ENCODE measurements at places on chromosomes 6 and 20. TPM values are rescaled to one million over a fixed set of nuclear protein-coding genes. Genes with fewer than 3 reads are reported as not detected.

DNA sequence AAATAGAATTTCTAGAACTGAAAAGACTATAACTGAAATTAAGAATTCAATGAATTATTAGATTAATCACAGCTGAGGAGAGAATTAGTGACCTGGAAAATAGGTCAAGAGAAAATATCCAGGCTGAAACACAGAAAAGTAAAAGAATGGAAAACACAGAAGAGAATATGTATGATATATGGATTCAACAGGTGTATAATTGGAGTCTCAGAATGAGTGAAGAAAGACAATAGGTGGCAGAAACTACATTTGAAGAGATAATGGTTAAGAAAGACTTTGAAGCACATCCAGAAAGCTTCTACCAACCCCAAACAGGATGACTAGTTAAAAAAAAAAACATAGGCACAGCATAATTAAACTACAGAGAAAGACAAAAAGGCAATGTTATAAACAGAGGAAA lies 196.2 kb upstream of the ASCC3 start:
- no peak for DNase-seq

DNA sequence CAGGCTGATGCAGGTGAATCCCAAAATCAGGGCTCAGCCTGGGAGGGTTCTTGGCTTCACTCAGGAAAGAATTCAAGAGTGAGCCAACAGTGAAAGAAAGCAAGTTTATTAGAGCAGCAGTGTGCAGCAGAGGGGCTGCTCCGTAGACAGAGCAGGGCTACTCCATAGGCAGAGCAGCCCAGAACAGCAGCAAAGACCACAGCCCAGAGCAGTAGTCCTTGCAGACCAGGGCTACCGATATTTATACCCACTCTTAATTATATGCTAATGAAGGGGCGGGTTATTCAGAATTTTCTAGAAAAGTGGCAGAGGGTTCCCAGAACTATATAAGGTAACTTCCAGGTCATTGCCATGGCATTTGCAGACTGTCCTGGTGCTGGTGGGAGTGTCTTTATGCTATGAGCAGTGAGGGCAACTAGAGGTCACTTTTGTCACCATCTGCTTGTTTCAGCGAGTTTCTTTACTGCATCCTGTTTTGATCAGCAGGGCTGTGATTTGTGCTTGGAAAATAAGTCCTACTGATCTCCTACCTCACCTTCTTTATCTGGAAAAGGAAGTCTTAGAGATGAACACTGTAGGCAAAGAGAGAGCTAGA lies 39.8 kb upstream of the PTPN1 start:
- no peak for DNase-seq

DNA sequence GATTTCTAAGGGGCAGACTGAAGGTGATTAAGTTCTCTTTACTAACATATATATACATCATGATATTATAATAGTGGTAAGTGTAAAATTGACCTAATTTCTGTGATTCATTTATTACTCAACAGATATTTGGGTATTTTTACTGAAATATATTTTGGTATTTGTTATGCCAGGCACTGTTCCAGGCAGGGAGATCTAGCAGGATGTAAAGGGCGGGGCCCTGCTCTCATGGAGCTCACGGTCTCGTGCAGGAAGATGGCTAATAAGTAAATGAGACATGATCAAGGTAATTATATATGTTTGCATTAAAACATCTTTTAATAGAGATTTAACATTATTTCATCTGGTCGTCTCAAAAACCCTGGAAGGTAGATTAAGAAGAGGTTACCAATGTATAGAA lies 27.7 kb downstream of the FAM50B start:
- peak; percentile 50 for DNase-seq

DNA sequence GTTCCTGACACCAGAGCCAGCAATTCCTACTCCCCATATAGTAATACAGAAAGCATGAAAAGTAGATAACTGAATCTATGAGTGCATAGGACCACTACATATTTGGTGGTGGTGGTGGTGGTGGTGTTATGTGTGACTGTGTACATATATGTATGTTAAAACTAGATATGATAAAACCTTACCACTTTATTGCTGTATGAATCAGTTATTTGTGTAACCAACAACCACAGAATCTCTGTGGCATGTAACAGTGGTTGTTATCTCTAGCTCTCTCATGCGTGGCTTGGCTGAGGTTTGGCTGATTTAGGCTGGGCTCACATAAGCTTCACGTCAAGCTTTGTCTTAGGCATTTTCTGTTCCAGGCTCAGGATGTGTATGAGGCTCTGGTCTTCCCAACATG lies 55.7 kb downstream of the PLCB1 start:
- no peak for DNase-seq

DNA sequence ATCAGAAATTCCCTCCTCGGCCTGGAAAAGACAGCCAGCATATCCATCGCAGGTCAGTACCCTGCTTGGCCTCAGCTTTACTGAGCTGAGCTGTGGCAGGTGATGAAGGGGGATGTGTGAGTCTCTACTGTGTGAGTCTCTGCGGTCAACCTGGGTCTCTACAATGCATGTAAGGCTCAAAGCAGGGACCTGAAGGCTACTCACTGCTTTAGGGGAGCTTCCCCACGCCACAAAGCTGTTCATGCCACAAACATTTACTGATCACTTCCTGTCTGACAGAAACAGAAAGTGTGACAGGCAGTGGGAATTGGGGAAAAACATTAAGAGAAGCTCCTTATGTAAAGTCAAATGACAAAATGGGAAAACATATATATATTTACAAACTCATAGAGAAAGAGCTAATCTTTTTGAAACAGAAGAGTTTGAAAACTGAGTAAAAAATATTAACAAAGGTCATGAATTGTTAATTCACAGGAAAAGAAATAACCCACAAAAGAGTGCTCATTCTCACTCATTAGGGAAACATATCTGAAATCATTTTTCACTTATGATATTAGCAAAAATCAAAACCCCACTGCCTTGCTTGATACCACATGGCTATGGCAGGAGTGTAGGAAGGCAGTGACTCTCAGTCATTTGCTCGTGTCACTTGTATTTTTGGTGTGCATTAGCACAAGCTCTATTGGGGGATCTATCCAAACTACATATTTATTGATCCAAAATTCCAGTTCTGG lies 5.8 kb downstream of the BTN3A3 start:
- no peak for DNase-seq

DNA sequence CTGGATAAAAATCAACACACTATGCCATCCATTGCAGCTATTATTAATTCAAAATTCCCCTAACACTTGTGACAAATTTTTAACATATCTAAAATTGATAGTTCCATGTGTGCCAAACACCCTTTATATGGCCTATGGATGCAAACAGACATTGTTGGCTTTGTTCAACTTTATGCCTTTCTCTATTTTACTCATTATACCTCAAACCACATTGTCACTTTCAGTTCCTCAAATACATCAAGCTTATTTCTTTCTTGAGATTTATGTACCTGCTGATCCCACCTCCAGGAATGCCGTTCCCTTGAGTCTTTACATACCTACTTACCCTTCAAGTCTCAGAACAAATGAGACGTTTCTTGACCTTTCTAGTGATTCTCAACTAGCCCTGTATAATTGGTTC lies 193.5 kb upstream of the PLN start:
- no peak for DNase-seq

DNA sequence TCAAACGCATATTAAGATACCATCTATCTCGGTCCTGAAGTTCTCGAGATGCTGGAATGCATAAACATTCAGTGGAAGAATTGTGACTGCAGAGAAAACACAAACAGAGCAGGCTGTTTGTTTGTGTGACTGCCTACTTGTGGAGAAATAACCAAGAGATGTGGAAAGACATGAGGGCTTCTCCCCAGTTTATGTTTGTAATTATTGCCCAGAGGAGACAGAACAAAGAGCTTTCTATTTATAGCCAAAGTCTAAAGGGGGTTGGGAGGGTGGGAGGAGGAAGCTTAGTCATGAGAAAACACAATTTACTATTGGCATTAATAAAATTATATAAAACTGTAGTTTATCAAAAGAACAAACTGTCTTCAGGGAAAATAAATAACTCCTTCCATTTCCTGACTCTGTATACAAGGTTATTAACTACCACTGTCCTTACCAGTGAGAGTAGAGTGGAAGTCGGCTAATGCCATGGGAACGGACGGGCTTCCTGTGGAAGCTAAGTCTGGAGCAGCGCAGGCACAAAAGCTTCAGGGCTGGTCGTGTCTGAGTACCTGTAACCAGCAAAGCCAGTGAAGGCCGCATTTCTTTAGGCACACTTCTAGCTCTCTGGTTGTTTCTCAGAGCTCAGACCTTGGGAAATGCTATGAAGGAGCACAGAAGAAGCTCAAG lies 200.2 kb upstream of the SUPT3H start:
- no peak for DNase-seq

DNA sequence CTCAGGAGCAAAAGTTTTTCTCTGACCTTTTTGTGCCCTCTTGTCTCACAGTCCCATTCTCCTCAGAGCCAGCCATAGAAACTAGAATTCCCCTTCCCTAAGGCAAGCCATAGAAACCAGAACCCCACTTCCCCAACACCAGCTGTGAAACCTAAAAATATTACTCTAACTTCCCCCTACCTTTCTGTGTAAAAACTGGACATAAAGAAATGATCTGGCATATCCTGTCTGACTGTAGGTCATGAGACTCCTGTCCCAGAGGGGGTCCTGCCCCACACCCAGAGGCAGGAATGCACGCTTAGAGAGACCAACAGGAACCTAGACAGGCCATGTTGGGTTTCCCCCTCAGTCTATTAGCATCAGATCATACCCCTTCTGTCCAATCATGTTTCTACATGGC lies 140.6 kb upstream of the SLC22A16 start:
- no peak for DNase-seq

DNA sequence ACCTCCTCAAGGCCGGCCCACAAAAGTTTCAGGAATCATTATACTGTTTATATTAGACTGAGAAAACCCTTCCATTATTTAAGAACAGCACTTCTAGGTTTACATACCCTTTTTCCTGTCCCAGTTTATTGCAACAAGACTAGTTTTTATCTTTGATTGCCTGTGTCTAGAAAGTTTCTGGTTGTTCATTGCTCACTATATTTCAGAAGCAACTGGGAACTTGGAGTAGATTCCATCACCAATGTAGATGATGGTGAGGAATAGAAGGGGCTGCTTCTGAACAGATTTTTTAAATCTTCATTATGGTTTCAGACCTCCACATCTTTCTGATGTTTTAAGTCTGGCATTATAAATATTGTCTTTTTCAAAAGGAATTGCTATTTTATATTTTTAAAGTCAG lies 93.0 kb downstream of the BCAS1 start:
- DNase-seq = no peak

- DNase-seq = no peak
These were observed 210.0 kb upstream of the PRDM1 start for GRCh38 chr6:105875974-105876640.

DNA sequence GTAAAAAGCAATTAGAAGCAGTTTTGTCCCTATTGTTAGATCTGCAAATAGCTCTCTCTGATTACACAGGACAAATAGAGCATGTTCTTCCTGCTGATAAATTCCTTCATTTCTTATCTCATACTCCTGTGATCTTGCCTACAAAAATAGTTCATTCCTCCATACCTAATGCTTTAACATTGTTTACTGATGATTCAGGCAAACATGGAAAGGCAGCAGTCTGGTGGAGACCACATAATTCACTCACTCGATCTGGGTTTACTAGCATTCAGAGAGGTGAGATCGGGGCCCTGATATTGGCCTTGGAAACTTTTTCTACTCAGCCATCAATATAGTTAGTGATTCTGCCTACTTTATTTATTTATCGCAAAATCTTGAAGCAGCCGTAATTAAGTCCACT lies 20.2 kb downstream of the HLA-DPA1 start:
- DNase-seq = no peak

GRCh38 chr6:166763606-166764472 lies 136.8 kb upstream of the RPS6KA2 start:
- no peak for DNase-seq

GRCh38 chr20:35523298-35523888 lies 6.1 kb downstream of the C20orf173 start:
- DNase-seq = no peak

GRCh38 chr6:161694995-161695394 lies 421.1 kb upstream of the AGPAT4 start:
- no peak for DNase-seq

DNA sequence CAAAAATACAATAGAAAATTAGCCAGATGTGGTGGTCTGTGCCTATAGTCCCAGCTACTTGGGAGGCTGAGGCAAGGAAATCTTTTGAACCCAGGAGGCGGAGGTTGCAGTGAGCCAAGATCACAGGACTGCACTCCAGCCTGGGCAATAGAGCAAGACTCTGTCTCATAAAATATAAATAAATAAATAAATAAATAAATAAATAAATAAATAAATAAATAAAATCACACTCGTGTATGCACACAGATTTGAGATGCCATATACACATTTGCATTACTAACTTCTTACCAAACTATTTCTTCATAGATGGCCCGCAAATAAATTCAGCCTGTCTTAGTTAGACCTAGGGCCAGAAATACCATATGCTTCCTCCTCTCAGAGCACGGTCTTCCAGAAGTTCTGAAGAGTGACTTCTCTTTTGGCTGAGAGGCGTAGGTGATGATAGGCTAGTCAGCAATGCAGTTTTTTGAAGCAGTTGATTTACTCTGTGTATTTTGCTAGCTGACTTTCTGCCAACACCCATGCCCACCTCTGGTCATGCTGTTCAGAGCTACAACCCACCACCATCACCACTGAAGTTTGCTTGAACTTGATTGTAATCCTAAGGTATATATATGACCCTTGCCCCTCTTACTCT lies 150.1 kb downstream of the SASH1 start:
- no peak for DNase-seq

DNA sequence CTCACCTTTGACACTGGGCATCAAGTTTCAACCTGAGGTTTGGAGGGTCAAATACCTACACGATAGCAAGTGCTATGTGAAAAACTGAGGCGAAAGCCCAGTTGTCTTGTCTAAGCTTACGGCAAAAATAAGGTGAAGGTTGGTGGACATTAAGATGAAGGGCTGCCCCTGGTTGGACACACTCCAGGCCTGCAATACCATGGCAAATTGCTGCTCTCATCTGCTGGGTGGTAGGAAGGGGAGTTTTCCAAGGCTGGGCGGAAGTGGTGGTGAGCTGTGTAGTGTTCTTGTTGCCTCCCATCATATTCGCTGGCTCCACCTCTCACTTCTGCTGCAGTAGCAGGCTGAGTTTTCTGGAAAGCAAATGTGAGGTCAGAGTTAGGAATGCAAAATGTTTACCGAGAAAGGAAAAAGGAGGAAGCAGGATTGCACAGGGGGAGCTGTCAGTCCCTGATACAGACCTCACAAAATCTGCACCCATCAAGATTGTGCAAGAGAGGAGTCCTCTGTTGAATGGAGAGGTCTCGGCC lies 33.7 kb downstream of the SCP2D1 start:
- no peak for DNase-seq

- no peak for DNase-seq
These were observed 105.0 kb downstream of the CD109 start for GRCh38 chr6:73800997-73801396.

- no peak for DNase-seq
These were observed 50.7 kb upstream of the FERMT1 start for GRCh38 chr20:6173481-6173880.

GRCh38 chr20:31577194-31577593 lies 27.9 kb upstream of the ID1 start:
- DNase-seq = no peak

The SIM1 gene
- not detected for total RNA-seq

The STK38 gene
- total RNA-seq = 27.4 TPM

The CALHM6 gene
- total RNA-seq = 2.3 TPM

The MMP24 gene
- 1.3 TPM for total RNA-seq

The FAM184A gene
- 2.2 TPM for total RNA-seq

The MRPS18B gene
- 74.7 TPM for total RNA-seq

The WFDC12 gene
- not detected for total RNA-seq

The FOXS1 gene
- 3.1 TPM for total RNA-seq

The SPTLC3 gene
- 8.1 TPM for total RNA-seq

The CRIP3 gene
- total RNA-seq = 0.85 TPM

The HRH3 gene
- total RNA-seq = not detected

Data from left cardiac atrium (tissue), 4 donors.